Esophagus squamous epithelium (tissue), 5 donors: ENCODE measurements at places on chromosomes 11 and 22. TPM values are rescaled to one million over a fixed set of nuclear protein-coding genes. Genes with fewer than 3 reads are reported as not detected.

DNA sequence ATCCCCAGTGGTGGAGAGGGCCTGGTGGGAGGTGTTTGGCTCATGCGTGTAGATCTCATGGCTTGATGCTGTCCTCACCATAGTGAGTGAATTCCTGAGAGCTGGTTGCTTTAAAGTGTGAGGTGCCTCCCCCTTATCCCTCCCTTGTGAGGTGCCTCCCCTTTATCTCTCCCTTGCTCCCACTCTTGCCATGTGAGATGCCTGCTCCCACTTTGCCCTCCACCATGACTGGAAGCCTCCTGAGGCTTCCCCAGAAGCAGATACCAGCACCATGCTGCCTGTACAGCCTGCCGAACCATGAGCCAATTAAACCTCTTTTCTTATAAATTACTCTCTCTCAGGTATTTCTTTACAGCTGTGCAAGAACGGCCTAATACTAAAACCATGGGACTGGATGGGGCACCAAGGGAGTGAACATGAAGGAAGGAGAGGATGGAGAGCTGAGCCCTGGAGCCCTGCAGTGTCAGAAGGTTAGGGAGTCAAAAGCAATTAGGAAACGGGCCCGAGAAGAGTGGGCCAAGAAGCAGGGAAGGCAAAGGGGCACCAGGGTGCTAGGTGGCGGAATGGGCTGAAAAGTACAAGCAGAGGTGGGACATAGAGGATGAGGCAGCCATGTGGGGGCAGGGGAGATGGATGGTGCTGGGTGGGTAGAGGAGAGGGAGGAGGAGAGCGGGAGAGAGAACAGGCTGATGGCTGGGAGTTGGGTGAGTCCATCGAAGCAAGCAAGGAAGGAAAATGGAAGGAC is 9.4 kb downstream of the IFITM10 start:
- H3K4me3 ChIP-seq = no peak overlapping the region
- no peaks in the 10 kb centered on the region for H3K27me3 ChIP-seq
- H3K36me3 ChIP-seq = no peaks in the 10 kb centered on the region
- no peak for DNase-seq

The LINC01488 gene
- total RNA-seq = not detected

DNA sequence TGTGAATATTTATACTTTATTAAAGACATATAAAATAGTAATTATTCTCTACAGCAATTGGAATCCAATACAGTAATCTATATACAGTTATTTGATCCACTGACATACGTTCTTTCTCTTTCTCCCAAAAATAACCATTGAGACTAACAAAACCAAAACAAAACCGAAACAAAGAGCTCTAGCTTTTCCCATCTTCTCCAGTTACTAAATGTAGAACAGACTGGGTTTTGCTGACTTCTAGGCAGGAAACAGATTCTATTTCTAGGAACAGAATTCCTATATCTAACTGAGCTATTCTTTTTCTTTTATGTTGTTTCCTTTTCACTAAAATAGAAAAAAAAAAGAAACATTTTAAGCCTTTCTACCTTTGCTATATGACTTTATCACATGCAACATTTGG is 80.1 kb downstream of the PACS1 start:
- no peak overlapping the region for H3K27ac ChIP-seq
- no peak for DNase-seq
- no peaks in the 10 kb centered on the region for H3K36me3 ChIP-seq
- no peaks in the 10 kb centered on the region for H3K4me1 ChIP-seq
- no peak overlapping the region for H3K4me3 ChIP-seq
- no peaks in the 10 kb centered on the region for H3K27me3 ChIP-seq

GRCh38 chr11:72985645-72986044 is 156.5 kb downstream of the FCHSD2 start:
- no peak overlapping the region for H3K4me3 ChIP-seq
- no peaks in the 10 kb centered on the region for H3K4me1 ChIP-seq
- no peaks in the 10 kb centered on the region for H3K27me3 ChIP-seq
- no peak overlapping the region for H3K27ac ChIP-seq
